ENCODE measurements at places on chromosomes 2 and 18. TPM values are rescaled to one million over a fixed set of nuclear protein-coding genes. Genes with fewer than 3 reads are reported as not detected.

The INPP5D gene
- 0.70 TPM for total RNA-seq

The EPG5 gene
- total RNA-seq, result 3.8 TPM

The VWA3B gene
- 0.33 TPM for total RNA-seq

The ZFP36L2 gene
- total RNA-seq, result 38.8 TPM

The OTOF gene
- total RNA-seq, result 0.10 TPM
